ENCODE measurements at places on chromosomes 2 and 18.

GRCh38 chr2:38517284-38517683 is 85.4 kb downstream of the HNRNPLL start:
- DNase-seq: no peak

GRCh38 chr2:234517971-234518370 is 21.1 kb upstream of the ARL4C start:
- DNase-seq: no peak

DNA sequence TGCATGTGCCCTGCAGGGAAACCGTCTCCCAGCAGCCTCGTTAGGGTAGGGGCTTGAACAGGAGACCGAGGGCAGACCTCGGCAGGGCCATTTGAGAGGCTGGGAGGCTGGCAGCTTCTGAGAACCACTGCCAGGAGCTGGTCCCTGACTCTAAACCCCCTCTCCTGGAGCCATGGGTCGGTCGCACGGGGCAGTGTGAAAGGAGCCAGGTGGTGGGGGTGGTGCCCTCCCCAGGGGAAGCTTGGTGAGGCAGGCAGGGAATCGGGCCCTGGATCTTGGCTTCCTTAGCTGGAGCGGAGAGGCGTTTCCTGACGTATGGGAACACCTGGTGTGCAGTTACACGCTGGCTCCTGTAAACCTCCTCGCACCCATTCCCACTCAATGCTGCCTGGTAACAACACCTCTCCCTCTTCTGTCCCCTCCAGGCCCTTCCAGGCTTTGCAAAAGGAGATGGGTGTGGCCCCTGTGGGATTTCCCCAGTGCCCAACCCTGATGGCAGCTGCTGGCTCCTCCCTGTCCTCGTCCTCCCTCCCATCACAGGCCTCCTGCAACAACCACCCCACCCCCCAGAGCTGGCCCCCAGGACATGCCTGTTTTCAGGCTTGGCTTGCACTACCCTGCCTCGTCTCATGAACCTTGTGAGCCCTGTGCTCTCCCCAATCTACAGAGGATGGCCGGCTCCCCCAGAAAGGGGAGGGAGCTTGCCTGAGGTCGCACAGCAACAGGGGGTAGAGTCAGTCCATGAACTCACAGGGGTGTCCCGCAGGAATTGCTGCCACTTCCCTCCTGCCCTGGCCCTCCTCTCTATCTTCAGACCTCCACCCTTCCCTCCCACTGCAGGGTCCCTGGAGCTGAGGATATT is 24.4 kb downstream of the ADRA2B start:
- no peak for DNase-seq

DNA sequence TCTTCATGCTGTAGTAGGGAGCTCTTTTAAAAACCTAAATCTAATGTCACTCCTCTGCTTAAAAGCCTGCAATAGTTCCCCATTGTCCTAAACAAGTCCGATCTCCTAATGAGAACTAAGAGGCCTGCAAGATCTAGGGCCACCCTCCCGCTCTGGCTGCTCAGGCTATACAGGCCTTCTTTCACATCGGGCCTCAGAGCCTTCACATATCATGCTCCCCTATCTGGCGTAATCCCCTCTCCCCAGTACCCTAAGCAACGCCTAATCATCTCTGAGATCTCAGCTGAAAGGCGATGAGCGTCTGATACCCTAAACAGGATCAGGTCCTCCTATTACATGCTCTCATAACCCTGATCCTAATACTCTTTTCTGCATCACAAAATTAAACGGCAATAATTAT is 1.9 kb downstream of the MAP4K3 start:
- DNase-seq: no peak

GRCh38 chr2:128433911-128434550 is 115.4 kb upstream of the HS6ST1 start:
- no peak for DNase-seq

- DNase-seq: no peak
Observed at GRCh38 chr2:51613-52012, 5.3 kb upstream of the FAM110C start.

DNA sequence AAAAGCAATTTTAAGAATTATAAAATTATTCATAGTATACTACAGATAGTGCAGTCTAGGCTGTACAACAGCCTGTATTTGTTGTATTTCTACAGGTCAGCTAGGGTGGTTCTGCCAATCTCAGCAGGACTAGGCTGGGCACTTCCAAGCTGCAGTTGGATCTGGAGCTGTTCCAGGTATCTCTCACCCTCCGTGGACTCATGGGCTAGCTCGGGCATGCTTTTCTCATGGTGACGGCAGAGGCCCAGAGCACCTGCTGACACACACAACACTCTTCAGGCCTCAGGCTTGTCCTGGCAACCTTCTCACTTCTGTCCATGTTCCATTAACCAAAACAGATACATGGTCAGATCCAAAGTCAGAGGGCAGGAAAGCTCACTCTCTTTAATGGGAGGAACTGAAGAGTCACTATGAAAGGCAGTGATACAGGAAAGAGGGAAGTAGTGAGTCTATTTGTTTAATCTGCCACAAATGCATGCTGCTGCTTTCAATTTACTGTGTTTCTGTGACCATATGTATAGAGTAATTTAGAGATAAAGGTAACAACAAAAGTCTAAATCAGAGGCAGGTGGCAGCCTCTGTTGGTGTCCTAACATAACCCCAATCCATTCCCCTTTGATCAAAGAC is 462.4 kb upstream of the ACVR2A start:
- no peak for DNase-seq
